ENCODE measurements at places on chromosomes 13 and 19.

- peak; percentile 89 for DNase-seq
Observed at GRCh38 chr19:39405958-39406655, 540 bp upstream of the ZFP36 start.

GRCh38 chr13:74922963-74923362 is 559.0 kb downstream of the TBC1D4 start:
- DNase-seq, result no peak

GRCh38 chr13:75762955-75763354 is 126.8 kb downstream of the LMO7 start:
- no peak for DNase-seq

DNA sequence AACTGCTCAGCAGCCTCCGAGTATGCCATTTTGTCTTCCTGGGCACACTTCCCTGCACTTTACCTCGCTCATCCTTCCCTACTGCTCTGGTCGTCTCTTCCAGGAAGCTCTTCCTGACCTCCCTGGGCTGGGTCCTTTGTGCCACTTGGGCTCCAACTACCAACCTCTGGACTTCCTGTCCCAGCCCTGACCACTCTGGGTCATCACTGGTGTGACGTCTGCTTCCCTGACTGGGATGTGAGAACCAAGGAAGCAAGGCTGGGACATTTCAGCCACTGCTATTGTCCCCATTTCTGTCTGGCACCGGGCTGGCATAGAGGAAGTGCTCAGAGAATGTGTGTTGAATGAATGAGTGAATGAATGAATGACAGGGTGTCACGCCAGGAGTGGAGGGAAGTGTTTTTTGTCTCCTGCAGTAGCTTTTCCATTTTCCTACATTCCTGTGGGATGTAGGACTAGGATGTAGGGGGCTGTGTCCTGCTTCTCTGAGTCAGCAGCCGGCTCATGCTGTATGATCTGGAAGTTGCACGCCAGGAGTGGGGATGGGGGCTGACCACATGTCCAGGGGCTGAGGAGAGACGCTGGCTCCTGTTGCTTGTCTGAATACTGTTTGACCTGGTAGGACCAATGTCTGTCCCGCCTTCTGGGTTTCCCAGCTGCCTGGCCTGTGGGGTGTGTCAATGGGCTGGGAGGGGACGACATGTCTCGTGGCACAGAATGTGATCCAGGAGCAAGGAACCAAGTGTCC is 14.7 kb downstream of the NOVA2 start:
- no peak for DNase-seq

DNA sequence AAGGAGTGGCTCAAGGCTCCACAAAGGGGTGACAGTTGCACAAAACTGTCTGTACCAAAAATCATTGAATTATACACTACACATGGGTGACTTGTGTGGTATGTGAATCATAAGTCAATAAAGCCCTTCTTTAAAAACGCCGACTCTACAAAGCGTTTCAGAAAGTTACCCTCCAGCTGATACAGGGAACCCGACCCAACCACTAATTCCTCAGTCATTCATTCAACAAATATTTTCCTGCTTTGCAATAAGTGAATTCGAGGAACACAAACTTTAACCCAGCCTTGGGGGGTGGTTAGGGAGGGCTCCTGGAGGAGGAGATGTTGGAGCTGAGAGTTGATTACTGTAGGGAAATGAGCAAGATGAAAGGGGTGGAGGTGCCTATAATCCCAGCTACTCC is 32.0 kb downstream of the LTBP4 start:
- no peak for DNase-seq

GRCh38 chr13:66560189-66560588 is 669.9 kb downstream of the PCDH9 start:
- DNase-seq, result no peak

DNA sequence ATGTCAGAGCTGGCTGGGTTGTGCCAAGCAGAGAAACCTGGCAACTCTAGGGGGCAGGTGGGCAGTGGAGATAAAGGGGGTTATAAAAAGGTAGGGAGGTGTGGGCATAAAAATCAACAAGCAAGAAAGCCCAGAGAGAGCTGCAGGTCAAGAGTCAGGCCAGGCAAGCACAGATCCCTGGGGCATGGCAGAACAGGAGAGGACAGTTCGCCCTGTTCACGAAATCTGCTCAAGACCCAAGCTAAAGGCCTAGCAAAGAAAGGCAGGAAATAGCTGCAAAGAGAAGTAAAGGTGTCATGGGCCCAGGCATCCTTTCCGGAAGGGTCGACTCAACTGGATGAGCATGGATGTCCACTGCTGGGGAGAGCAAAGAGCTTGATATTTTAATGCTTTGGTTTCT is 3.4 kb downstream of the MBNL2 start:
- DNase-seq, result no peak

DNA sequence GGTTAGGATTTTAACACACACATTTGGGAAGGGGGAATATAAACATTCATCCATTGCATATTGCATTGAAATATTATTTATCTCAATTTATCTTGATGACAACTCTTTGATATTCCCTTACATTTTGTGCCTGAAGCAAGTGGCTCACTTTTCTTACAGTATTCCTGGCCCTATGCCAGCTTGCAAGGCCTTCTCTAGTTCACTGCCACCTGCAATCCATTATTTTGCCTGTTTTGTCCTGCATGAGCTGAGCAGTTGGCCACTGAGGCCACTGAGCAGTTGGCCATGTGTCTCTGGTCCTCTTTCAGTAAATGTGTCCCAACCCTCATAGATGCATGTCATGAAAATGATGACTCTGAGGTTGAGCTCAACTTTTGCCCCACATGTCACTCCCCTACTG is 49.8 kb downstream of the CBY2 start:
- DNase-seq, result no peak

DNA sequence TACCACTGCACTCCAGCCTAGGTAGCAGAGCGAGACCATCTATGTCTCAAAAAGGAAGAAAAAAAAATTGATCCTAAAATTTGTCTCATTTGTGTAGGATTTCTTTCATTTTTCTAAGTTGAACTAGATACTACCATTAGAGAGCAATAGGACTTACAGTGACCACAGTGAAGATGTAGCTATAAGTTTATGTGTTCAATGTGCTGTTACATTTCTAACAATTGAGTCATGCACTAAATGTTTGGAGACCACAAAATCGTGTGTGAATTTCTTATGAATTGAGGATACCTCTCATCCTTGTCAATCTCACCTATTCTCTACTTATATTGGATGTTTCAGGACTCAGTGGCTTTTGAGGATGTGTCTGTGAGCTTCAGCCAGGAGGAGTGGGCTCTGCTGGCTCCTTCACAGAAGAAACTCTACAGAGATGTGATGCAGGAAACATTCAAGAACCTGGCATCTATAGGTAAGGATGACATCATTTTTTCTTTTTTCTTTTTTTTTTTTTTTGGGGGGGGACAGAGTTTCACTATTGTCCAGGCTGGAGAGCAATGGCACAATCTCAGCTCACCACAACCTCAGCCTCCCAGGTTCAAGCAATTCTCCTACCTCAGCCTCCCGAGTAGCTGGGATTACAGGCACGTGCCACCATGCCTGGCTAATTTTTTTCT is 12.8 kb downstream of the ZNF791 start:
- DNase-seq, result no peak

DNA sequence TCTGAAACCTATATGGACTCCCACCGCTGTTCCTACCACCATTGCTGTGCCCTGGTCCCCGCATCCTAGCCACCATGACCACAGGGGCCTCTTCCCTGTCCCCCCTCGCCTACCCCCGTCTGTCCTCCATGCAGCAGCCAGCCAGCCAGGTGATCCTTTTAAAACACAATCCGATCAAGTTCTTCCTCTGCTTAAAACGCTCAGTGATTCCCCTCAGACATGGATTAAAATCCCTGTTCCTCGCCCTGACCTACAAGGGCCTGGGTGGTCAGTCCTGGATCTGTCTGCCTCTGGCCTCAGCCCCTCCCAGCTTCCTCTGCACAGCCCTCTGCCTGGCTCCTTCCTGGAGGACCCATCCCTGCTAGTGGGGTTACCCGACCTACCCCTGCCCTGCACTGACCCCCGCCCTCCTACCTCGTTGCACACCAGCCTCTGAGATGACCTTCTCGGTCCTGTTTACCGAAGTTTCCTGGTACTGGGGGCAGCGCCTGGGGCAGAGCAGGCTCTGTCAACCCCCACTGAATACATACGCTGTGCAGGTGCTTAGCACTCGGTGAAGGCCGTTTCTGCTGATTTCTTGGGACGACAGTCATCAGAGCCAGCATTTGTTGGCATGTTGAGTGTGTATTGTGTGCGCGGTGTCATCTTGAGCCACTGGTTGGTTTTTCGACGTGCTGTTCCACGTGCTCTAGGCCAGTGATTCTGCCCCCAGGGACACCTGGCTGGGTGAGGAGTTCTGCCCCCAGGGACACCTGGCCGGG is 14.7 kb upstream of the LENG8 start:
- DNase-seq, result no peak

DNA sequence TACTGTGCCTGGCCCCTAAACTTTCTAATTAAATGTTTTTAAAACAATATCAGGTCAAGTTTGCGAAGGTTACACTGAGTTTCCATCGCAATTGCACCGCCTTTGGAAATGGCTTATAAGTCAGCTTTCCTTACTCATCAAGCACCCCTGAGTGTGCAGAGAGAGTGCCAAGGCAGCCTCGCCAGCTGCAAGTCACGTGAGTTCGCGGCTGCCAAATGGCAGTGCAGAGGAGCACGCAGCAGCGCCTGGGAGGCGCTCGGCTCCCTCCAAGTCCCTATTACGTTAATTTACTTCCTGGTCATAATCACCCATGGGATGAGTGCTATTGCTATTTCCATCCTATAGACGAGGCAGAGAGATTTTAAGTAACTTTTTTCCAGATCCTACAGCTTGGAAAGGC is 319.6 kb downstream of the TEX29 start:
- no peak for DNase-seq

DNA sequence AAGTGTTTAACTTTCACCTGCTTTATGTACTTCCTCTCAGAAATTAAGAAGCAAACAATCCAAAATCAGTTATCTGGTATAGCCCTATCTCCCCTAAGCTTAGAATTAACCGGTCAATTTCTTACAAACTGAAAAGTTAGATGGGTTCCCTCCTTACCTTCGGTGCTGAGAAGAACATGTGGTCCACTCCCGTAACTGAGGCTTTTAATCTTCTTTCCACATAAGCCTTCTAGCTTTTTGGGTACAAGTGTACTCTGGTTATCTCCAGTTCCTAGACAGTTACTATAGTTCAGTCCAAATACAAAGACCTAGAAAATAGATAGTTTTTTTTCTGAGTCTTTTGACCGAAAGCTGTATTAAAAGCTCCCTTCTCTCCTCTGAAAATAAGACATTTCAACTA is 18.9 kb downstream of the RCBTB1 start:
- no peak for DNase-seq

DNA sequence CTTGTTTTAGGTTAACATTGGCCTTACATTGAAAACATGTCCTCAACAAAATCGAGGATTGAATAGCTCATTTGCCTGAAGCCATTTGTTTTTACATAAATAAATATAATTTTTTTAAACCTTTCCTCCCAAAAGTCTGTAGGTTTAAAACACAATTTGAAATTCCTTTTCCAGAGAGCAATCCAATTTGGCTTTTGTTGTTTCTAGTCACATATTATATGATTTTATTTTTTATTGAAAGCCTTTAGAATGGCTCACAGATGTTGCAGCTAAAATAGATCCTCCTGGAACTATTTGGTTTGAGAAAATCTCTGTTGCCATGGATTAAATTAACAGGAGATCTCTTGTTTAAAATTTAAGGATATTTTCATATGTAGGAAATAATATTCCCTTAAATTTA is 512.6 kb downstream of the KLF5 start:
- DNase-seq, result no peak

- no peak for DNase-seq
Observed at GRCh38 chr13:25300861-25301346, 521 bp upstream of the NUP58 start.

DNA sequence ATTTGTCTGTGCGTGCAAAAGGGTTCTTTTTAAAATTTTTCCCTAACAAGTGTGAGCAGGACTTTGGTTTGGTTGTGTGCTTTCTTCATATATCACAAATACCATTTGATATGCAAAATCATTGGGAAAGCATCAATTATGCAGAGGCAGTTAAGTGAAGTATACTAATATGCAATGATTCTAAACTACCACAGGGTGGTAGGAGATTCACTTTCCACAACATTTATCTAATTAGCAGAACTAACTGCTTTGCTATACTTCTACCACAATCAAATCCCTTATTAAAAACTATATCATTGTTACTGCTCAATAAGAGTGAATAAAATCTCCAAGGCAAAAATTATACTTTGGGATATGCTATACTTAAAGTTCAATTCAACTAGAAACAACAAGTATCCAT is 2738.9 kb upstream of the PCDH20 start:
- DNase-seq, result no peak

DNA sequence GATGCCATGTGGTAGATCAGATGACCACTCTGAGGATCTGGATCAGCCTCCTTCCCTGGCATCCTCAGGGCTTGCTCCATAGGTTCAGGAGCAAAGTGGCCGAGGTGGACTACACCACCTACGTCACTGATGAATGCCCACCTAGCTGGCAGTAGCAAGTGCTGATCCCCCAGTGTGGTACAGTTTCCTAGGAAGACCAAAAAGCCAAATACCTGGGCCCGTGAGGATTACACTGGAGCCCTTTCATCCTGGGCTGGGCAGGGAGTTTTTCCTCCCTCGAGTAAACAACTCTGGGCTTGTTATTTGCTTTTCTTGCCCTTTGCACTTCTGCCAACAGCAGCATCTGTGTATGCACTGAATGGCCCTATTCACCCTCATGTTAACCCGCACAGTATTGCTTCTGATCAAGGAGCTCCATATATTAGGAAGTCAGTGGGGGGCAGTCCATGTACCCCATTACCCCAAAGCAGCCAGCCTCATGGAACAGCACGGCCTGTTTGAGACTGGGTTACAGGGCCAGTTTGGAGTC is 3.3 kb upstream of the MYADM start:
- DNase-seq, result no peak

- DNase-seq, result peak; percentile 68
Observed at GRCh38 chr19:3034656-3035541, 5.8 kb upstream of the TLE2 start.

DNA sequence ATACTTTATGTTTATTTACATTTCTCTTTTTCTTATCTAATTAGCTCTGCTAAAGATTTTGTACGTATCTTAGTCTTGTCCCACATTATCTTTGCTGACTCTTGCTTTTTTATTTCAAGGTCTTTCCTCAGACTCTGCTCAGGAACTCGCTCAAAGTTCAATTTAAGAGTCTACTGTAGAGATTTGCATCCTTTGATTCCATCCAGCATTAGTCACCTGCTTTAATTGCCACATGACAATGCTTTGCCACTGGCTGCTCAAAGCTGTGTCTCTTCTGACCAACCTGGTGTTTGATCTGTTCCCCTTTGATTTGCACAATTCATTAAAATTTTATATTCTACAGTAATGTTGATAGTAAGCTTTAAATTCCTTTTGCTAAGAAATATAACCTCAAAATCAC is 157.9 kb upstream of the FREM2 start:
- DNase-seq, result no peak

- DNase-seq, result no peak
Observed at GRCh38 chr19:40724855-40725254, 7.9 kb downstream of the ITPKC start.
